Ammon's horn (tissue), 1 donor: ENCODE measurements at places on chromosomes 5 and 9.

- peak; percentile 45 for DNase-seq
Measured at GRCh38 chr5:16315501-16315900, 135.9 kb upstream of the MARCHF11 start.

DNA sequence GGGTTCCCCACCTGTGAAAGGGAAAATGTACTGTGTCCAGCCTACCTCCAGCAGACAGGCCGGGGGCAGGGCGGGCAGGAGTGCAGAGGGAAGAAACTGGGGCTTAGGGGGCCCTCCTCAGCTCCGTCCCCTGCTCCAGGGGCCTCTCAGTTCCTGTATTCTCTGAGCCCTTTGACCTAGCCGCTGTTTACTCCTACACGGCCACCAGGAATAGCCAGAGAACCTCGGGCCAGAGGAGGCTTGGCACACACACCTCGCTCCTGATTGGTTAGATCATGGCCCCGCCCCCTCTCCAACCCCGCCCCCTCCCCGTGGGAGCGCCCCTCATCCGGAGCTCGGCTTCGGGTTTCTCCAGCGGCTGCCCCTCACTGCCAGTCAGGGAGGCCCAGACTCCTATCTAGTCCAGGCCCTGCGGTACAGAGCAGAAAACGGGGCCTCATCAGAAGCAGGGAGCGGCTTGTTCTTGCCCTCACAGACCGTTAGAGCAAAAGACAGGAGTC is 2.2 kb downstream of the ST6GALNAC6 start:
- DNase-seq: peak; percentile 87

DNA sequence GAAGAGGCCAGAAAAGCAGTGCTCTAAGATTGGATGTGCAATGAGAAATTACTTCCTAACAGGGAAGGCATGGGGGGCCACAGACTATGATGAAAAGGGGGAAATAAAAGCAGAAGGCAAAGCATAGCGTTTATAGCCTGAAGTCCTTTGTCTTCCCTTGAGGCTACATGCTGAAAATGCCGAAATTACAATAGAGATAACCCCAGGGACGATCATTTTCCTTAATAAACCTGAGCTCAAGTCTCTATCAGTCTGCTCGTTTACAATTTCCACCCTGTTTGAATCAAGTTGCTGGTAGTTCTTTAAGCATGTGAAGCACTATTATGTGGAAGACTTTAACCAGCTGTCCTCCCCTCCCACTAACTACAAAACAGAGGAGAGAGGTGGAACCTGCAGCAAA is 60.4 kb downstream of the FREM1 start:
- no peak for DNase-seq

DNA sequence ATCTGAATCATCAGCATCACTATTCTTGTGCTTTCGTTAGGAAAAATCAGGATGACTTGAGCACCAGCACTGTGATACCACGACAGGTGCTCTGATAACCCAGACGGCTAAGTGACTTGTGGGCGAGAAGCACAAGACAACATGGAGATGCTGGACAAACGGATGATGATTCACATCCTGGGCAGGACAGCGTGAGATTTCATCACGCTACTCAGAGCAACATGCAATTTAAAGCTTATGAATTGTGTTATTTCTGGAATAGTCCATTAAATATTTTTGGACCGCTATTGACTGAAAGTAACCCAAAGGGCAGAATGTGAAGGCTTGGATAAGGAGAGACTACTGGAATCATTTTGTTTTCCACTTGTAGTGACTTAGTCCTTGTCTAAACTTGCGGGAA is 114.8 kb upstream of the DAPK1 start:
- DNase-seq: no peak

- DNase-seq: no peak
Measured at GRCh38 chr9:14215614-14216013, 98.3 kb downstream of the NFIB start.

DNA sequence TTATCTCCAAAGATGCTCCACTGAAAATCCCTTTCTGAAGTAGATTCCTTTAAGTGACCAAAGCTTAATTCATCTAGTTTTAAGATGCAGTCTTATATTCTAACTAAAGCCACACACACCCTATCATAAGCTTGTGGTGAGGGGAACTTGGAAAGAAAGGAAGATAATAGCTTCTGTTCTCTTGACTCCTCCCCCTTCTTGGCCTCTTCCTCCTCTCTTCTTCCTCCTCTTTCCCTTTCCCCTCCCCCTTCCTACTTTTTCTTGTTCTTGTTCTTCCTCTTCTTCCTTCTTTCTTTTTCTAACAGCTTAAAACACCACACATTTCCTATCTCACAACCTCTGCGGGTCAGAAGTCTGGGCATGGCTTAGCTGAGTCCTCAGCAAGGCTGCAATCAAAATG is 23.5 kb downstream of the IL7R start:
- DNase-seq: no peak

DNA sequence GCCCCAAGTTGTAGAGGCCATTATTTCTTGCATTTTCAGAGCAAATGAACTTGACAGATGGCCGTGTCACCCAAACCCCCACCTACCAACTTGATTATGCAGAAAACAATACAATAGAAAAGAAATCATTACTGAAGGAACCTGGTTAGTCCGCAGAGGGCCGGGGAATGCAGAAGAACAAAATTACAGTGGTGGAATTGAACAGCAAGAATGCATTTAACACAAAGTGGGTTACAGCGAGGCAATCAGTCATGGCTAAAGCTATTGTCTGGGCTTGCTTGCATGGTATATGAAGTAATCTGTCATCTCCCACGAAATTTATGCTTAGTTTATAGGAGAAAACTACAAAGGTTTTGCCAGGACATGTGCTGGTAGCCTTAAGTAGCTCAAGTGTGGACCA is 238.3 kb upstream of the IRX1 start:
- DNase-seq: no peak

- no peak for DNase-seq
Measured at GRCh38 chr9:105466898-105467455, 19.1 kb downstream of the FSD1L start.

- peak; percentile 72 for DNase-seq
Measured at GRCh38 chr9:93037476-93037971, 21.0 kb upstream of the SUSD3 start.

DNA sequence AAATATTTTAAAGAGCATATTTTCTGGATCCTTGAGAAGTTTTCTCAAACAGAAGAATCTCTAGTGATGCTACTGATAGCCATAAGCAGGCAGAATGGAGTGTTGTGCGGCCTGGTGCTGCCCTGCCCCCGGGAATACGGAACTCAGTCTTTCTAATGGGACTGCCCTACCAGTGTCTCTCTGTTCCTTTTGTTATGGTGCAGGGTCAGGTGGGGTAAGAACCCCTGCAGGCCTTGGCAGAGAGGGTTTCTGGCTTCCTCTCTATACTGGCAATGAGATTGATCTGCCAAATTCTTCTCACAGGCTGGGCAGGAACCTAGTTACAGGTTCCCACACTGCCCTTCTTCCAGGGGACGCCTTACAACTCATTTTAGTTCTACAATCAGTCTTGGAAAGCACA is 2.6 kb downstream of the IL5 start:
- peak; percentile 58 for DNase-seq

- no peak for DNase-seq
Measured at GRCh38 chr5:9439531-9440292, 106.2 kb downstream of the SEMA5A start.
